ENCODE measurements at places on chromosomes 3 and 15.

DNA sequence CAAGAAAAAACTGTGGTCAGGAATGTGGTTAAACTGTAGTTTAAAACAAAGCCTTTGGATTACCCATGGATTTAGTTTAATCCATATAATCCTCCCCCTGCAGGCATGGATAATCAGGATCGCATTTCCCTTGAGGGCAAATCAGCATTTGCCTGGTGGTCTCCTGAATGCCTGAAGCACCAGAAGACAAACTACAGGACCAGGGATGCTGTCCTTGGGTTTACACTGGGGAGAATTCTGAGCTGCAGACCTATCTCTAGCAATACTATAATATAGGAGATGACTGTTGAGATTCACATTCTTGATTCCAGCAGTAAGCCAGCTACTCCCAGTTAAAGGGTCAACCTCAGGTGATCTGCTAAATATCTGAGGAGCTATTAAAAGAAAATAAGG is 10.6 kb downstream of the PIK3CB start:
- no peak for DNase-seq

- no peak for DNase-seq
Observed at GRCh38 chr3:159830523-159831154, 158.0 kb upstream of the IL12A start.

DNA sequence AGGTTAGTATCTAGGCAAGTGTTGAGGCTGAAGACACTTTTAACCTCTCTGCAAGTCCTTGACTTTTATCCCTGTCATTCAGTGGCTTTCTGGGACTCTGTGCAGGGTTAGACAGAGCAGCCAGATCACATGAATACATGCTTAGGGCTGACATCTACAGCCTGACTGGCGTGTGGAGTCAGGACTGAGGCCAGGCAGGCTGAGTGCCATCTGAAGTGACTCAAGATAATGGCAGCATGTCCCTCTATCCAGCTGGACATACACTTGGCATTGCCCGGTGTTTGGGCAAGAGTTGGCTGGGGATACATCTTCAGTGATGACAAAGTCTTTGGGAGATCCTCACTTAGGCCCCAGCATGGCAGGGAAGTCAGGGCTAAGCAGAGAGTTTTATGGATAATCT is 22.4 kb downstream of the DUOX2 start:
- peak; percentile 28 for DNase-seq

GRCh38 chr3:188309437-188310269 is 155.7 kb downstream of the LPP start:
- no peak for DNase-seq

DNA sequence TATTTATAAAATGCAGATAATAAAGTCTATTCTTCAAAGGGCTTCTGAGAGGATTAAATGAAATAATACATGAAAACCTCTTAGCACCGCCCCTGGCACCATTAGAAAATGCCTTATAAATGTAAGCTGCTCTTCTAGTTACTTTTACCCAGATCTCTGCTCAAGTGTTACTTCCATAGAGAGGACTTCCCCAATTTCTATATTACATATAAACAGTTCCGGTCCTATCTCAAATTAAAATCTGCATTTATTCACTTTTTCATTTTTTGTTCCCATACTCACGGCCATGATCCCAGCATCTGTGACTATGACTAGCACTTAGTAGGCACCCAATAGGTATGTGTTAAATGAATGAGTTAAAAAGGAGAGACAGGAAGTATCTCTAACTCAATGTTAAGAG is 890.9 kb upstream of the CFAP20DC start:
- DNase-seq: no peak

DNA sequence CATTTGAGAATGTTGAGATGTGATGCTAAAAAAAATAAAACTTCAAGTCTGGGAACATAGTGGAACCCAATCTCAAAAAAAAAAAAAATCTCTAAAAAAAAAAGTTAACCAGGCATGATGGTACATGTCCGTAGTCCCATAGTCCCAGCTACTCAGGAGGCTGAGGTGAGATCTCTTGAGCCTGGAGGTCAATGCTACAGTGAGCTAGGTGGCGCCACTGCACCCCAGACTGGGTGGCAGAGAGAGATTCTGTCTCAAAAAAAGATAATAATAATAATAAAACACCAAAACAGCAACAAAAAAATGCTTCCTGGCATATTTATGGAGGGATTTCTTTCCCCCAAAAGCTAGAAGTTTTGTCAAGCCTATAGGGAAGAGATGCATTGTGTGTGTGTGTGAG is 361.6 kb downstream of the ROBO1 start:
- DNase-seq: no peak

DNA sequence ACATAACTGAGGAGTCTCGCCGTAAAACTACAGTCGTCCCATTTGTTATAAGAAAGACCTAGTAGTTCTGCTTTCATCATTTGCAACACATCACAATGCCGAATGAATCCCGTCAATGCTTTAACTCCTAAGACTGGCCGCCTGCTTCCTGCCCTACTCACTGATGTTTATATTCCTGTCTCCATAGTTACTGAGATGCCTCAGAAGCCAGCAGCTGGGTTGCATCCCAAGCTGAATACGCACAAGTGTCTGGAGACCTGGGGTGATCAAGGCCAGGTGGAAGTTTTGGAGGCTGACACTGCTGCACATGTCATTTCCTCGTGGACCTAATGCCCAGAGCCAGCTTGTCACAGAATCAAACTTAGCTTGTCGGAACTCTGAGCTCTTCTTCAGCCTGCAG is 95.2 kb upstream of the UBE2E1 start:
- no peak for DNase-seq

DNA sequence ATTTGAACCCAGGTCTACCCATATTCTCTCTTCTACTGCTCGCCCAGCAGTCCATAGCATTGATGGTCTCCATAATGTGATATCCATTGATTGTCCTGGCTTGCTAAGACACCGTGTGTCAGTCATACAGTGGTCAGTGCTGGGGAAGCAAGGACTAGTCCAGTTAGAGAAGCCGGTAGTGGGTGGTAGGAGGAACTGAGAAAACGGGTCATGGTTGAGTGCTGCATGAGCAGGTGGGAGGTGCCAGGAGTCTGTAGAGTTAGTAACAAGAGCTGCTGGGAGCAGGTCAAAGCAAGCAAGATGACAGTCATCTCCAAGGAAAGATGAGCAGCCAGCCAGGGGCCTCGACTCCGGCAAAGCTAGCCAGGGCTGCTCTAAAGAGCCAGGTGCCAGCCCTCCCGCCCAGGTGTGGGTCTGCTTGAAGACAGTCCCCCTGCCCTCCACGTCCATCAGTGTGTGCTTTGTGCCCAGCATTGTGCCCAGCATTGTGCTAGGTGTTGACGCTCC is 29.5 kb upstream of the USP3 start:
- no peak for DNase-seq

DNA sequence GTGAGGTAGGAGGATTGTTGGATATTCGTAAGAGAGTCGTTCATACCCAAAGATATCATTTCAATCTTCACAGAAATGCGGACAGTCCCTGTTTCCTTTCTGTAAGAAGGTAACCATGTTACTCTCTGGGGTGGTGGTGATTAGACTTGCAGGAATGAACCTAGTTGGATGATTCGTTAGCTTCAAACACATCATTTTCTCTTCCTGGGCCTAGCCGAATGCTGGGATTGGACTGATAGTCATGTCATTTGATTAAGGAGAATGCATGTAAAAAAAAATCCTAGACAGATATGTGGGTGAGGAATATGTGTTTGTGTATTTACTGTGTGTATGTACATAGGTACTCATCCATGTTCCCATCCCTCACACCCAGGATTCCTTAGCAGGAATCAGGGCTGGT is 12.4 kb downstream of the SLCO3A1 start:
- DNase-seq: no peak

DNA sequence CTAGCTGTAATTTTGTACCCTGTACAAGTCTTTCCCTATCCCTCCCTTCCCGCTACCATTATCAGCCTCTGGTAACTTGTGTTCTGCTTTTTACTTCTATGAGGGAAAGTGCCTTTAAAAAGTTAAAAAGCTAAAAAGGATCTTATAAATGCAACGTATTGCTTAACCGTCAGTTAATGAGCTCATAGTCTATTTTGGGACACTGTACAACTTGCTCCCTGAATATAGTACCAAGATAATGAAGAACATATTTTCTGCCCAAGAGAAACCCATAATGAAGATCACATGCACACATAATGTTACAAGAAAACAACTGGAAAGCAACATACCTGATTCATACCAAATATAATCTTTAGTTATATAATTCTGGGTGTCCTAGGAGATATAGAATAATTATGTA is 22.6 kb downstream of the ZIC1 start:
- DNase-seq: no peak

Data from RWPE2 (cell line).